A549 (cell line): ENCODE measurements at places on chromosomes 2 and 18.

DNA sequence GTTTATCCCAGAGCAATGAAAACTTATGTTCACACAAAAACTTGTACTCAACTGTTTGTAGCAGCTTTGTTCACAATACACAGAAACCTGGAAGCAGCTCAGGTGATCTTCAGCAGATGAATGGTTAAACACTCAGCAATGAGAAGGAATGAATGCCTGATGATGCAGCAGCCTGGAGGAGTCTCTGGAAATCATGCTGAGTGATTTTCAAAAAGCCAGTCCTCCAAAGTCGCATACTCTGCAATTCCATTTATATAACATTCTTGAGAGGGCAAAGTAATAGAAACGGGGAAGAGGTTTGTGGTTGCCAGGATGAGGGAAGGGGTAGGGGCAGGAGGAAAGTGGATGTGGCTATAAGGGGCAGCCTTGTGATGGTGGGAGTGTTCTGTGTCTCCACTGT lies 108.1 kb downstream of the CTIF start:
- DNase-seq, result no peak

DNA sequence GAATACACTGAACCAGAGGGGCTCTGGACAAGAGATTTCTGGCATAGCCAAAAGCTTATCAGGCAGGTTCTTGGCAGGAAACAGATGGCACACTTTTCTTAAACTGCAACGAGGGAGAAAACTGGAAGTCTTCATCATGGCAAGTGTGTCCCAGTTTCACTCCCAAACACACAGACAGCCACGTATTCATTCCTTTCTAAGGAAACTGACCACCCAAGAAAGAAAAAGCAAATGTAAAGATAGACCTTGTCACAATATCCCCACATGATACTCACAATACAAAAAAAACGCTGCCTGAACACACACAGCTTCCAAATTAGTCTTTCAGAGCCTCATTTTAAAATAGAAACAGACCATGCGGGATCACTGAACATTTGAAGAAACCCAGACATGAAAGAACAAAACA lies 40.6 kb upstream of the RTTN start:
- DNase-seq, result no peak

- no peak for DNase-seq
Measured at GRCh38 chr2:233244818-233245217, 6.7 kb upstream of the ATG16L1 start.

- no peak for DNase-seq
Measured at GRCh38 chr2:5242751-5243150, 449.4 kb upstream of the SOX11 start.

- DNase-seq, result no peak
Measured at GRCh38 chr2:240155048-240155744, 14.7 kb upstream of the OTOS start.

- DNase-seq, result no peak
Measured at GRCh38 chr2:28981016-28981441, at the start of gene TOGARAM2. TSS of gene TOGARAM2 (plus strand) at chr2:28981298. CDS start at chr2:28994835, 13,537 bp downstream.
